Suppressor macrophage treated with lipopolysaccharide for 4 hours (primary cell): ENCODE measurements at places on chromosomes 3 and 15.

DNA sequence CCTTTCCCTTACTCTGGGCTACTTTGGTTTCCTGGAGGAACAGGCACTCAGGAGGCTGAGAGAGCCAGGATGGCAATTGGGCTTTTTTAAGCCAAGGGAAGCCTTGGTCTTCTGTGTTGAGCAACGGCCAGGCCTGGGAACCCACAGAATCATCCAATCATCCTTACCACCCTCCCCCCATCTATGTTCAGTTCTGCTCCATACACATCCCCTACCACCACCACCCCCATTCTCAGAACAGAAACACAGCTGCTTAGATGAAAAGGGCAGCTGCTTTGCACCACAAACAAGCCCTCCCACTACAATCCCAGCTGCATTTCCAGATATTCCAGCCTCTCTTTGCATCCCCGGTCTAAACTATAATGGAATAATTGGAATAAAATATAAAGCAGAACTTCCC is 21.0 kb downstream of the SEMA5B start:
- DNase-seq, result no peak

GRCh38 chr3:59482684-59483083 is 432.9 kb upstream of the CFAP20DC start:
- DNase-seq, result peak; percentile 21

DNA sequence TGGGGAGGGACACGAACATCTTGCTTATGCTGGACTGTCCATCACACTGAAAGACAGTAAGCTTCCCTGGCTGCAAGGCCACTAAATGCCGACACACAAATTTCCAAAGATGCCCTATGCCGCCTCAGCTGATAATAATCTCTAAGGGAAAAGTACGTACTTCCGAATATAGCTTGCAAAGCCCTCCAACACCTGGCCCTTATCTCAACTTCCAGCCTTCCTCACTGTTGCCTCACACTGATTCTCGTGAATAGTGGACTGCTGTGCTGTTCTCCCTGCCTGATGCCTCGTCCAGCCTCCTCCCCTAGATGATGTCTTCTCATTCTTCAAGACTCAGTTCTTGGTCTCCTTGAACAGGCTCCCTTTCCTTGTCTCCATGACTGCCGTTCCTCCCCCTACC is 72.3 kb downstream of the CD47 start:
- DNase-seq, result no peak

GRCh38 chr3:62414786-62415185 is 41.4 kb upstream of the FEZF2 start:
- no peak for DNase-seq

DNA sequence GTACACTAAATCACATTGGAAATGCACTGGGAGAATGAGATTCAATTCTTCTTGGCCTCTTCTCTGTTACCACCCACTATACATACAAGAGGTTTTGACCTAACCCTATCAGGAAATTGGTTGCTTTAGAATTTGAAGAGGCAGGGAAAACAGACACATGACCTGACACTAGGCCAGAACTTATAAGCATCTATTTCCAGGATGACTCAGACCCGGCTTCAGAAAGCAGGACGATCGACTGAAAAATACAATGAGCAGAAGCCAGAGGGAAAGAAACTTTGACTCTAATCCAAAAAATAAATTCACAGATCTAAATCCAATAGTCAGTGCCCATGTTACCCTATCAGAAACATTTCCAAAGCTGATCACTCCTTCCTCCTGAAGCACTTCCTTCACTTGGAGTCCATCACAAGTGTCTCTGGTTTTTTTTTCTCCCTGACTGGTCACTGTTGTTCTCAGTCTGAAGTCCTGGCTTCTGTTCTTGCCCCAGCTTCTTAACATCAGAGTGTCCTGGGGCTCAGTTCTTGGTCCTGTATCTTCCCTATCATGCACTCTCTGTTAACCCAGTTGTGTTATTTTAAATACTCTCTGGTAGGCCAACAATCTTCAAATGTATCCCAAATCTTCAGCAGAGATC is 133.6 kb downstream of the P2RY1 start:
- DNase-seq, result no peak

- DNase-seq, result peak; percentile 72
Measured at GRCh38 chr3:58666683-58667082, at the start of gene FAM3D. TSS of gene FAM3D (minus strand) at chr3:58666774. CDS start at chr3:58655563, 11,211 bp downstream.
